ENCODE measurements at places on chromosomes 5 and 9.

GRCh38 chr5:152855441-152855840 lies 450.4 kb upstream of the NMUR2 start:
- DNase-seq = no peak

DNA sequence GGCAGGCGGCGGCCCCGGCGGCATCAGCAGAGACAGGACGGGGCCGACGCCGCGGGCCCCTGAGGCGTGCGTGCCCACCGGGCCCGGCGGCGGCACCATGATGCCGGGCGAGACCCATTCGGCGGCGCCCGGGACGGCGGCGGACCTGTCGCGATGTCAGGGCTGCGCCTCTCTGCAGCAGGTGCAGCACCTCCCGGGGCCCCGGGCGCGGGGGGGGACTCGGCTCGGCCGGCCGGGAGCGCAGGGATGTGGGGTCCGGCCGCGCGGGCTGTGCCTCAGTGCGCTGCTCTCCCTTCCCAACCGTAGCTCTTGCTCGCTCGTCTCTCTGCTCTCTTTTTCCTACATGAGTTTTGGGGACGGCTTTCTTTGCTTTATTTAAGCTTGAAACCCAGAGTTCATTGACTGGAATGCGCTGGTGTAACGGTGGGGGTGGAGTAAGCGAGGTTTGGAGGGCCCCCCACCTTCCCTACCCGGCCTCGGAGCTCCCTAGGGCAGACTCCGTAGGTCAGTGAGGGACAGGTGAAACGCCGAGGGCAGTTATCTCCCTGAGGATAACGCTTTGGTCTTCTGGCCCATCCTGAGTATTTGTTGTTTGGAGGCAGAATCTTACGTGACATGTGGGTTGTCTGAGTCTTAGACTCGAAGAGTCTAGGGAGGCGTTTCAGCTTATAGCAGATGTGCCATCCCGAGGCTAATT lies 490 bp downstream of the ICE1 start:
- peak; percentile 77 for DNase-seq

DNA sequence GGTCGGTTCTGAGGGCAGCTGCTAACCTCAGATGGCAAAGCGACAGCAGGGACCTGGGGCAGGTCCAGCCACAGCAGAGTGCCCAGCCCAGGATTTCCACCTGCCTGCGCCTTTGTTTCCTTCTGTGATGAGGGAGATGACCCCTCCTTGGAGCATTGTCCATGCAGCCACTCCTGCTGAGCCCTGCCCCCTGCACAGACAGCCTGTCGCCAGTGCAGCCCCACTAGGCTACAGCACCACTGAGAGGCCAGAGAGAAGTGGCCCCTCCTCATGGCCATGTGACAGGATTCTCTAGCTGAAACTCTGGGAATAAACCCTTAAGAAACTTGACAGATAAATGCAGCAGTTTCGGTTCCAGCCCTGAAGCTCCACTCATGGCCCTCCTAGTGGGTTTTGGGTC lies 10.5 kb upstream of the MRNIP start:
- peak; percentile 51 for DNase-seq

GRCh38 chr9:111728617-111729366 lies 65.9 kb downstream of the SHOC1 start:
- DNase-seq = no peak

DNA sequence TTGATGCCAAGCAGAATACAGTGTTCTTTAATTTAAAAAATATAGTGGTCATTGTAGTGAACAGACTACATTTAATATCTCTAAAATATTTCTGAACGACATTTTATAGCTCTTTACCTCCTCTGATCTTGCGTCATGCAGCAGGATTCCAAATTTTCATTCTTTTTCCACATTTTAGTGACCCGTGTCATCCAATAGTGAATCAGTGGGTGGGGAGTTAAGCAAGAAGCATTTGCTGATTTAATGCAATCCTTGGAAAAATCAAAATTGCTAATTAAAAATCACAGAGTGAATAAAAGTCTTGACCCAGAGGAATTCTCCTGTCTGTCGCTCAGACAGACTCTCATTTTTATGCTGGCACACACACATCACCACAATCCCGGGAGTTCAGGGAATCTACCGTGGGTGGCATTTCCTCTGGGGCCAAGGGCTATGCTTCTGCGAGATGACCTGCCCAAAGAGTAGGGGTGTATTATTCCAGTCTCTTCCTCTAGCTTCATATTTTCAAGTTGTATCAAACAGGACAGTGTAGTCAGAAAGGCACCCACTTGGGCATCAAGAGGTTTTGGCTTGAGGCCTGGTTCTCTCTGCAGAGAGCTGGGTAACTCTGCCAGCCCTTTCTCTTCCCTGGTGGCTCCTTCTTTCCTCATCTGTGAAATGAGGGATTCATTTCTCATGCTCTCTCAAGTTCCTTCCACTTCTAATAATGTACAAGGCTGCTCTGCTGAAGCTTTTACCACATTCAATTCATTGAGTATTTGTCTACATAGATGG lies 24.8 kb upstream of the OTP start:
- no peak for DNase-seq

DNA sequence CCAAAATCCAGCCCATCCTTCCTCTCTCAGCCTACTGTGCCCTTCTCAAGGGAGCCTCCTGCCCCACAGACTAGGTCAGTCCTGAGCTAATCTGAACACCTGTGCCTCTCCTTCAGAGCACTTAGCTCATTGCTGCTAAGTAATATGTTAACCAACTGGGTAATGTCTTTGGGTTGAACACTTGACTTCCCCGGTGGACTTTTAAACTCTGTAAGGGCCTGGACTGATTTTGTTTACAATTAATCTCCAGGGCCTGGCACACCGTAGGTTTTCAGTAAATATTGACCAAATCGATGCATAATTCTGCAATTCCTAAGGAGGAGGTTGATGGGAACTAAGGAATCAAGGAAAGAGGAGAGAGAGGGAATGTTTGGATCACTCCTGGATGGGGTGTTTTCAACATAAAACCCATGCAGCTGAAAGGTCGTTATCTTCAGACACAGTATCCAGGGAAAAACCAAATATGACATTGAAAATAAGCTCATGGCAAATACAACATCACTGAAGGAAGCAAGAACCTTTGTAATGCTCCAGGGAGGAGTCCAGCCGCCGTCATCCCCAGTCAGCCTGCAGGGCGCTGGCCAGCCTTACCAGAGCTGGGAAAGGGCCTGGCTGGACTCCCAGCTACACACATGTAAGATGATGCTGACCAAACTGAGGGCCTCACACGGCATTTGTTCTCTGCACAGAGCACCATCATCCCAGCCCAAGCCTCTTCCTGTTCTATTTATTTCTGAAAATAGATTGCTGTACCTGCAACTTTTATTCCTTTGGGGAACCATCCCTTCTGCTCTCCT lies 166.3 kb downstream of the C5orf15 start:
- DNase-seq = no peak

- no peak for DNase-seq
Measured at GRCh38 chr5:40585537-40586267, 94.0 kb upstream of the PTGER4 start.

GRCh38 chr5:133778636-133779035 lies 166.3 kb upstream of the FSTL4 start:
- DNase-seq = no peak

GRCh38 chr5:67693956-67694809 lies 497.6 kb upstream of the CD180 start:
- no peak for DNase-seq

DNA sequence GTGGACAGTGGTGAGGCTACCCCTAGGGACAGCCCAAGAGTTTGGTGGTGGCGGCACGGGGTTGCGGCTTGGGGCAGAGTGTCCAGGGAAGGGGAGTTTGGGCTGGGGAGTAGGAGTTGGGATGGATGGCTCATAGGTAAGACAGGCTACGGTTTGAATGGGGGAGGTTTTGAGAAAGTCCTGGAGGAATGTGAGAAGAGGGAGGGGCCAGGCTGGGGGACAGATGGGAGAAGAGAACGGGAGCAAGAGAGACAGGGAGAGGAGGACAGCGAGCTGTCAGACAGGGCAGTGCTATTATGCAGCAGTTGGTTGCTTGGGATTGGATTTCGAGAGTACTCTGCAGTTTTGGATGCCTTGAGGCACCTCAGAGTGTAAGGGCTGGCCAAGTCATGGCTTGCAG lies 24.5 kb downstream of the PSD2 start:
- no peak for DNase-seq

DNA sequence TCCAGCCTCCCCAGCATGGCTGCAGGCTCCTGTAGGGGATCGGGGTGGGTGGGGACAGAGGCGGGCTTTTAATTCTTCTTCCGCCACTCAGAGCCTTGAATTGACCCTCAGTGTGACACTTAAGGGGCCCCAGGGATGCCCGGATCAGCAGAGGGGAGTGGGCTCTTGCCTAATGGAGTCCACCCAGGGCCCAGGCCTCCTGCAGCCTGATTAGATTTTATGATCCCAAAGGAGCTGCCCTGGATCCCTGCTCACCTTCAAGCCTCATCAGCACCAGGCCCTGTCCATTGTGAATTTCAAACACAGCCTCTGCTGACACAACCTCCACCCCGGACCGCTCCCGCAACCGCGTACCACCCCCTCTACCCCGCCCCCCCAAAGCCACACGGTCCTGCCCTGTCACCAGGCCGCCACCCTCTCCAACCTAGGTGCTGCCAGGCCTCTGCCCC lies 214.1 kb upstream of the IER5L start:
- no peak for DNase-seq

DNA sequence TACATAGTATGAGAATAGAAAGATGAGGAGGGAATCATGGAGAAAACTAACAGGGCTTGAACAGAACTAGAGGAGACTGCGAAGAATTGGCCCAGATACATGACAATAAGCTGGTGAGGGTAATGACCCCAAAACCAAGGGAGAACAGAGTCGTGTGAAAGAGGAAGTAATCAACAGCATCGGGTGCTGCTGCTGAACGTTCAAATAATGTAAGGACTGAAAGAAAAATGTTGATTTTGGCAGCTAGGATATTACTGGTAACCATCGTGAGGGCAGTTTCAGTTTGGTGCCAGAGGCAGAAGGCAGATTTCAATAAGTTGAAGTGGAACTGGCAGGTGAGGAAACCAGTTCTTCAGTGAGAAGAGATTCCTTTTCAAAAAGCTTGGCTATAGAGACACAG lies 66.8 kb upstream of the SMC2 start:
- DNase-seq = no peak

- no peak for DNase-seq
Measured at GRCh38 chr9:135592625-135593024, 31.1 kb downstream of the PAEP start.

GRCh38 chr9:121999556-121999955 lies 93.6 kb downstream of the TTLL11 start:
- no peak for DNase-seq

DNA sequence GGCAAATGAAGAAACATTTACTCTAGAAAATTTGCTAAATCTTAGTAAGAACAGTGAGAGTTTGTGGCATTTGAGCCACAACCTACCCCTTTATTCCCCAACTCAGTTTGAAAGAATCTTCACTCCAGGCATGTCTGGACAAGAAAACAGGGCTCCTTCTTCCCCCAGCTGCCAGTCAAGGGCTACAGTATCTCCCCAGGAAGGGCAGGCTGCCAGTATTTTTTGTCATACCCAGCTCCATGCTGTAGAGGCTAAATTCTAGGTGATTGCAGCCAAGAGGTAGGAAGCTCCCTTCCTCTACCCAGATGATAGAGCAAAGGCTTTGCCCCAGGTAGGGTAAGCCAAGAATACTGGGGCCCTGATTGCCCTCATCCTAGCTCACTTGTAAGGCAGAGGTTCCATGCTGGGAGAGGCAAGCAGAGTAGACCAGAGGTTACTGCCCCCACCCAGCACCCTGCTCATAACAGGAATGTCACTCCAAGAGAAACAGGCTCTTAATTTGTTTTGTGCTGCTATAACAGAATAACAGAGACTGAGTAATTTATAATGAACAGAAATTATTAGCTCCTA lies 20.0 kb upstream of the GRPEL2 start:
- no peak for DNase-seq

DNA sequence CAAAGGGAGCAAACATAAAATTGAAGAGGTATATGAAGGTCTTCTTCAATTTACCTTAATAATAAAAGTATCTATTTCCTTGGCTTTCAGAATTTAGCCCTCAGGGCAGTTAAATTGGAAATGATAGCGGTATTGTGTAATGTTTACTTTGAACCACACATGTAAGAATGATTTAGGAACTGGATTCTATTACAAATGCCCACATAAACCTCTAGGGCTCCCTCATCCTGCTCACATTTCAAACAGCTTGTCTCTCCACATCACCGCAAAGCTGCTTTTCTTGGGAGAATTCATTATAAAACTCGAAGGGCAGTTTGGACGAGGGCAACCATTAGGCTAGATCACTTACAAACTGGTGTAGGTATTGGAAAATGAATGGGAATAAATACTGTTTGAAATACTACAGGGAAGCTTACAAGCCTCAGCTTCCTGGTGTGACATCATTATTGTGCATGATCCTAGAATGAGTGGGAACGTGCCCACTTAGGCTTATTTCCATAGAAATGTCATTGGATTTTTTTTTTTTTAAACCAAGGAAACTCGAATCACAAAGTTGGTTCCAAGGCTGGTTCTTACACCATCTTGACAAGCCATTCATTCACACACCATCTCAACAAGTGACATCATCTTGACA lies 47.3 kb downstream of the MTRR start:
- DNase-seq = no peak

GRCh38 chr9:113592876-113593575 lies 129.5 kb downstream of the RGS3 start:
- DNase-seq = no peak

GRCh38 chr9:89154218-89154617 lies 24.4 kb downstream of the SHC3 start:
- DNase-seq = no peak

GRCh38 chr5:67515762-67516161 lies 319.2 kb upstream of the CD180 start:
- no peak for DNase-seq

- no peak for DNase-seq
Measured at GRCh38 chr9:130665029-130665430, 636 bp downstream of the PRDM12 start.

DNA sequence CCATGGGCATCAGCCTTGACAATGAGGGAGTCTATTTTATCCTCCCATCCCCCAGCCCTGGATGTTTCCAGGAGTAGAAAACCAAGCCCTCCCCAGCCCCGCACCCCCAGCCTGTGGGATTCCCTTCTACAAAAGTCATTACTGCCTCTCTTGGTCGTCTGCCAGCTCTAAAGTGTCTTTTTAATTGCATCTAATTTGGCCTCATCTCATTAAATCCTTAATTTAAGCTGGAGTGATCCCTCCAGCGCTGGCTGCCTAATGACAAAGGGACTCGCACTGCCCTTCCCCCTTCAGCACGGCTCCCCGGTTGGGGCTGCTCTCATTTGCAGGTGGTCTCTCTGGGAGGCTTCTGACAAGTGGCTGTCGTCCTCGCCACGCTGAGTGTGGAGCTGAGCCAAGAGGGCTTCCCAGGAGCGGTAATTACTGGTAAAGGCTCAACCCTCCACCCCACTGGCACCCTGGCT lies 107.9 kb upstream of the ALDH1B1 start:
- peak; percentile 88 for DNase-seq

- no peak for DNase-seq
Measured at GRCh38 chr5:59769832-59770231, 123.7 kb downstream of the PDE4D start.

All from retina (tissue), 1 donor.